ENCODE measurements at places on chromosomes 16 and 17. TPM values are rescaled to one million over a fixed set of nuclear protein-coding genes. Genes with fewer than 3 reads are reported as not detected.

- DNase-seq, result no peak
These were observed 17.5 kb downstream of the CHMP6 start for GRCh38 chr17:81009136-81009535.

- DNase-seq, result no peak
These were observed 656 bp upstream of the FUS start for GRCh38 chr16:31179219-31179746.

- DNase-seq, result no peak
These were observed 81.5 kb upstream of the TRAP1 start for GRCh38 chr16:3798838-3799237.

GRCh38 chr16:49650603-49651002 lies 205.3 kb downstream of the ZNF423 start:
- DNase-seq, result no peak

DNA sequence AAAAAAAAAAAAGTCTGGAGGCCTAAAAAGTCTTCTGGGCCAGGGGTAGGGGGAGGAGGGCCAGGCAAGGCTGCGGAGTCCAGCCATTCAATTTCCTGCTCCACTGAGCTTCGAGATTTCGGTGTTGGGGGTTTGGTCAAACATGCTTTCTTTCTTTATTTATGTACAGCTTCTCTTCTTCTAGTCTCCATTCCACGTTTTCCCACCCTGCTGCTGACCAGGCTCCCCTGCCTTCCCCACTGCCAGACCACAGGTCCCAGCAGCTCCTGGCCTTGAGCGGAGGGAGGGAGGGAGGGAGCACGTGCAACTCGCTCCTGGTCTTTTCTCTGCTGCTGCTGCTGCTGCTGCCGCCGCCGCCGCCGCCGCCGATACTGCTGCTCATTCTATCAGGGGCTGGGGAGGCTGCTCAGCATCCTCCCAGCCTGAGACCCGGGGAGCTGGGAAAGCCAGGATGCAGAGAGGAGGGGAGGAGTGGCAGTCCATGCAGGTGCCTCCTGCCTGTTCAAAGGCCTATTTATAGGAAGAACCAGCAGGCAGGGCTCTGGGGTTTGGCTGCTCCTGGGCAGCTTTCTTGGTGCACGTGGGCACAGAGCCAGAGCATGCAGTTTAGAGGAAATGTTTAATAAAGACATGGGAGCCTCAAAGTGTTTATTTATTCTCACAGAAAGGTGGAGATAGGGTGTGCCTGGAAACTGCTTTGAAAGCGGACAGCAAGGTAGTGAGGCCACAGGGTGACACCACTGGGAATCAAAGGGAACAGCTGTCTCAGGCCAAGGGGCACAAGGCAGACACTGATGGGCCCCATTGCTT lies 23.4 kb upstream of the ZFHX3 start:
- no peak for DNase-seq

DNA sequence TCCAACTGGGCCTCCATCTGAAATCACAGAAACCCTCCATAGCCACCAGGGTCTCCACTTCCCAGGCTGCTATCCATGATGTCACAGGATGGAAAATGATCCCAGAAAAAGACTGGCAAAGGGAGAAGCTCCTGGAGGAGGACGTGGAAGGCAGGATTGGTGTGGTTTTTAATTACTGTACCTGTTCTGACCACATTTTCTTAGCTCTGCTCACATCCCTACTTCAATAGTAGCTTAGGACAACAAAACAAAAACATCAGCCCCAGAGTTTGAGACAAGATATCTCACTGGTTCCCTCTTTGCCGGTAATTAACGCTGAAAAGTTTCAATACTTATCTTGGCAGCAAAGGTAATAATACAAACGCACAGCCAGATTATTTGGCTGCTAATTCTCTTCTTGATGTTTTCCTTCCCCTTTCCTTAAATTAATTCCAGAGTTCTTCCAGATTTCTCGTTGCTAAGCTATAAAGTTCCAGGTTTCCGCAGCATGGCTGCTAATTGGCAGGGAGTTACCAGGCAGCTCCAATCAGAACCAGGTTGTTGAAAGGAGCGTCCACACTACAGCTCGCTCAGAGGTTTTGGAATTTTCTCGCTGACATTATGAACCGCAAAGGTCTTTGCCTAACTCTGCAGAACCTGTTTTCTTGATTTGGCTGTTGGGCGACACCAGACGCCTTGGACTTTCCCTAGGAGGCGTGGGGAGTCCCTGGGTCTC lies 263.4 kb downstream of the MRTFB start:
- no peak for DNase-seq

DNA sequence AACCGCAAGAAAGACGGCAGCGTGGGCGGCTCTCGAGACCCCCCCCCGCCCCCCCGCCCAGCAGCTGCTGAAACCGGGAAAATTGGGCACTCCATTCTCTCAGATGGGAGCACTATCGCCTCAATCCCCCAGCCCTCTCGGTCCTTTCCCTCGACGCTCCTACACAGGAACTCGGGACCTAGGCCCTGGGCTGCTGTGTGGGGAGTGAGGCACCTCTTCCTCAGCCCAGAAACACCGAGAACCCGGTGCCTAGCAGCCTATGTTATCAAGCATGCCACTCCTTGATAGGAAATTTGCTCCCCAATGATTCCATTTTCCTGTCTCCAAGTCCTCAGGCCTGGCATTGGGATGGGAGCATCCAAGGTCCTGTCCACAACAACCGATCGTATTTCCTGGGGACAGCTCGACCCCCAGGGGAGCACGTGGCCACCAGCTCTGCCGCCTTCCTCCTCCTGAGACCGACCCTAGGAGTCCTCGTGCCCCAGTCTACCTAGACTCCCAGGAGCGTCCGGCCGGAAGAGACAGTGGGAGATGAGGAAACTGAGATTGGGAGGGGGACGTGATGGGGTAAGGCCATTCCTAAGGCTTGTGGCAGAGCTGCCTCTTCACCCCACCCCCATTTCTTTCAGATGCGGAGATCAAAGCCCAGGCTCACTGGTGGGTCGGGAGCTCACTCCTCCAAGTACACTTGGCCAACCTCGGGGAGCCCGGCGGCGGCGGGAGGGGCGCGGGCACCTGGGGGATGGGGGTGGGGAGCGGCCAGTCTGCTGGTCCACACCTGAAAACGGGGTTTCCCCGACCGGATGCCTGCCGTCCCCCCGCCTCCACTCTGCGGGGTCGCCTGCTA lies 17.5 kb upstream of the CBX8 start:
- DNase-seq, result no peak

- peak; percentile 38 for DNase-seq
These were observed 6.8 kb downstream of the KIFC3 start for GRCh38 chr16:57795431-57795878.

DNA sequence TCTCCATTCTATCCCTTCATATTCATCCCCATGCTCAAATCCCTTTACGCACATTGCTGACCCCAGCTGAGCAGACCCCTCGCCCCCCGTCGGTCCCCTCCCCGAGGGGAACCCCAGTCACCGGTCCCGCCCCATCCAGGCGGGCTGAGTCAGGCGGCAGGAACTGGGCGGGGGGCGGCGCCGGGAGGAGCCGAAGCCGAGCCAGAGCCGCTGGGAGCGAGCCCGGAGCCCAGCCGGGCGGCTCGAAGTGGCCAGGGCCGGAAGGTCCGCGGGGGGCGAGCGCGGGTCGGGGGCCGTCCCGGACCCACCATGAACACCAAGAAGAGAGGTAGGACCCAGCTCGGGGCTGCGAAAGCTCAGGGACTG lies 8.6 kb downstream of the RIPOR1 start:
- peak; percentile 36 for DNase-seq

DNA sequence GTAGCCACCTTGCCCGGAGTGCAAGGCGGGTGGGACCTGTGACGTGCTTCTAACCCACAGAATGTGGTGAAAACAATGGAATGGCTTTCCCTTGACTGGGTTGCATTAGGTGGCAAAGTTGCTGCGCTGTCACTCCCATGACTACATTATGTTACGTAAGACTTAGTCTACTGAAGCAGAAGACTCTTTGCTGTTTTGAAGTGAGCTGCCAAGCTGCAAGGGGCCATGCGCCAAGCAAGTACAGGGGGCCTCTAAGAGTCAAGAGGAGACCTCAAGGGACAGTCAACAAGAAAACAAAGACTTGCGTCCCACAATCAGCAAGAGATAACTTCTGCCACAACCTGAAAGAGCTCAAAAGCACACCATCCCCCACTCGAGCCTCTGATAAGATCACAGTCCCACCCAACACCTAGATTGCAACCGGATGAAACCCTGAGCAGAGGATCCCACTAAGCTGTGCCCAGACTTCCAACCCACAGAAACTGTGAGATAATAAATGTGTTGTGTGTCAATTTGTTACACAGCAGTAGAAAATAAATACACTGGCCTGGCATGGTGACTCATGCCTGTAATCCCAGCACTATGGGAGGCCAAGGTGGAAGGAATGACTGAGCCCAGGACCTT lies 16.5 kb downstream of the ANKRD11 start:
- DNase-seq, result peak; percentile 56

- DNase-seq, result peak; percentile 90
These were observed 5.7 kb downstream of the HOXB2 start for GRCh38 chr17:48539177-48539576.

DNA sequence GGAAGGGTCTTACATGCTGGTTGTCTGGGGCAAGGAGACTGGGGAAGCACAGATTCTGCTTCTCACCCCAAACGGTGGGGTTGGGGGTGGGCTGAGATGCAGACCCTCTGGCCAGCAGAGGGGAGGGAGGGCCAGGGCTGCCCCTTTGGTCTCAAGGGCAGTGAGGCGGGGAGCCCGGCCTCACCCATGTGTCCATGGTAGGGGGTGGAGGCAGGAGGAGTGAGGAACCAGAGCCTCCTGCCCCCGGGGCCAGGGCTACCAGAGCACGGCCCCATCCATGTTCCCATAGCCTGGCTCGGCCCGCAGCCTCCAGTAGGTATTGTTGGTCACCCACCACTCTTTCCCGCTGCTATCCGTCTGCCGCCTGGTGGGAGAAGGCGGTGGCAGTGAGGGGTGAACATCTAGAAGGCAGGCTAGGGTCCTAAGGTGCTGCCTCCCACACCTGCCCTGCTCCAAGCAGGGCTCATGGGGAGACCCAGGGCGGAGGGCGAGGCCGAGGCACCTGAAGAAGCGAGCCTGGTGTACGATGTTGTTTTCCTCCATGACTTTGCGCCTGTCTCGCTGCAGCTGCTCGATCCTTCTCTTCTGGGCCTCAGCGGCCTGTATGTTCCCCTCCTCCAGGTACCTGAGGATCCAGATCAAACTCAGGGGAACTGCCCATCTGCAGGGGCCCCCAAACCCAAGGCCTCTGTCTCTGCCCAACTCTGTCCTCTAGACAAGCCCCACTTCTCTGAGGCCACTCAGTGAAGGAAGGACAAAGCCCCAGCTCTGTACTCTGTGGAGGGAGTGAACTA lies 13.4 kb downstream of the OSBPL7 start:
- DNase-seq, result no peak

GRCh38 chr17:49928837-49929475 lies 40.0 kb upstream of the DLX4 start:
- DNase-seq, result peak; percentile 17

DNA sequence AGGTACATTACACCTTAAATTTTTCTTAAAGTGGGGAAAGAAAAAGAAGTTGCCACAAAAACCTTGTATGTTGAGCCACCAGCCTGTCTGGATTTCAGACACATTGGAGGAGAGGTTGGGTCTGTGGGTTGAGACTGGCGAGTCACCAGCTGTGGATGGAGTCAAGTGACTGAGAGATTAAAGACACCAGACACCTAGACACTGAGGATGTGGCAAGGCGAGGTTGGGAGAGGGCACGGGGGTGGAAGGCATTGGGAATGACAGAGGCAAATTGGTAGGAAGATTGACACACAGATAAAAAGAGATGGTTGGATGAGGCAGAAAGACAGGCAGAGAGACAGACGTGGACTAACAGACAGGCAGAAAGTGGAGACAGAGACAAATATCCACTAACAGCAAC lies 49.6 kb downstream of the KCNJ12 start:
- DNase-seq, result peak; percentile 38

DNA sequence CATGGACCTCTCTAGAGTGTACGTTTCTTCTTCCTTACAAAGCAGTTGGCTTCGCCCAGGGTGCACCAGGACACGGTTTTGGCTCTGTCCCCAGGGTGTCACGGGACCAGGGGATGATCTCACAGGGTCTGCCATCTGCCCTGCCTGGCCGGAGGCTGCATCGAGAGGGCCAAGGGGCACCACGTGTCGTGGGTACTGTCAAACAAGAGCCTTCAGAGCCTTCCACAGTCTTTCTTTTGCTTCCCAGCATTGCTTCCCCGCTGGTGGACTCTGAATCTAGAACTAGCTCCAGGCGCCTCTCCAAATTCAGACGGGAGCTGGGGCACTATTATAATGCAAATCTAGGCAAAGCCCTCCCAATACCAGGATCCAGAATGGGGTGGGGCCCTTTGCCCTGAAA lies 47.9 kb downstream of the MAPT start:
- DNase-seq, result no peak

GRCh38 chr17:2924211-2924610 lies 128.0 kb downstream of the RAP1GAP2 start:
- DNase-seq, result peak; percentile 65

- DNase-seq, result no peak
These were observed 3.0 kb downstream of the SREBF1 start for GRCh38 chr17:17833658-17834357.

DNA sequence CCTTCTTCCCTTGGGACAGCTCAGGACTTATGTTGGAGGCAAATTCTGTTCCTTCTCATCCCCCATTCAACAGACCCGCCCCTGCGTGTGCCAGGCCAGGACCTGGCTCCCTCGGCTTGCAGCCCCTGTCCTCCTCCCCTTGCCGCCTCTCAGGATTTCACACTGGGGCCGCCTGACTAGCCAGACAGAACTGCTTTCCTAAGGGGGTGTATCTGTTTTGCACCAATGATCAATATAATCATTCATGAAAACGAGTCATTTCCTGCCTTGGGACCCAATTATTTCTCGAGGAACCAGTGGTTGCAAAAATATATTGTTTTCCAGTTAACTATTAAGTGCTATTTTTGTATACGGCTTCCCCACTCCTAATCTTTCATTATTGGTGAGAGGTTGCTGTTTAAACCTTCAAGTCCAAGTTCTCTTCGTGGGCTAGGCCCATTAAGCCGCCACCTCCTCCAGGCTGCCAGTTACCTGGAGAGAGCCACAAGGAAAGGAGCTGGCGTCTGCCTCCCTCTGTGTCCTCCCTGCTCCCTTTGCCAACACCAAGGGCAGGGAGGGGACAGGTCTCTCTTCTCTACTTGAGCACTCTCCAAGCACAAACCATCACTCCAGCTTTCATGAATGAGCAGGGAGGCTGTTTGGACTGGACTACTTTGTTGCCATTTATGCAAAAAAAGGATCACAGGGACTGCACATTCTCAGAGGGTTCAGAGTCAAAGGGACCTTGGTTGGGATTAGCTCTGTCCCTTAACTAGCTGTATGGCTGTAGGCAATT lies 8.9 kb downstream of the DCAKD start:
- no peak for DNase-seq

- no peak for DNase-seq
These were observed 36.4 kb upstream of the CORO6 start for GRCh38 chr17:29659155-29659554.

SEC14L5 gene
- polyA plus RNA-seq, result not detected

TVP23B gene
- polyA plus RNA-seq, result 21.3 TPM

CCR7 gene
- polyA plus RNA-seq, result 0.22 TPM

CACNG4 gene
- polyA plus RNA-seq, result 0.53 TPM

LRRC59 gene
- 139 TPM for polyA plus RNA-seq

ST6GALNAC1 gene
- not detected for polyA plus RNA-seq

CTRB1 gene
- not detected for polyA plus RNA-seq

CCL8 gene
- not detected for polyA plus RNA-seq

Data from IMR-90 (cell line).